GM23338 (cell line): ENCODE measurements at places on chromosomes 1 and 21.

- no peaks in the 10 kb centered on the region for H3K4me1 ChIP-seq
- no peak for DNase-seq
- H3K27me3 ChIP-seq, result no peaks in the 10 kb centered on the region
- H3K4me3 ChIP-seq, result no peak overlapping the region
These were observed 350.4 kb downstream of the AMY1C start for GRCh38 chr1:104100115-104100514.

- H3K4me3 ChIP-seq, result 0 out of 2 replicates have a peak overlapping the region, but pooled peaks have one; percentile 18
- no peaks in the 10 kb centered on the region for H3K27me3 ChIP-seq
- H3K36me3 ChIP-seq, result no peaks in the 10 kb centered on the region
- H3K4me1 ChIP-seq, result peaks cover 18% of the 10 kb centered on the region
These were observed 24.0 kb upstream of the SRSF10 start for GRCh38 chr1:24004132-24004531.

GRCh38 chr1:5901150-5901549, 91.1 kb downstream of the NPHP4 start:
- no peak for DNase-seq
- H3K36me3 ChIP-seq, result no peaks in the 10 kb centered on the region
- peaks cover 26% of the 10 kb centered on the region for H3K4me1 ChIP-seq
- no peaks in the 10 kb centered on the region for H3K27me3 ChIP-seq
- no peak overlapping the region for H3K4me3 ChIP-seq

- no peaks in the 10 kb centered on the region for H3K36me3 ChIP-seq
- H3K27ac ChIP-seq, result no peak overlapping the region
- peaks cover 65% of the 10 kb centered on the region for H3K27me3 ChIP-seq
- H3K4me3 ChIP-seq, result no peak overlapping the region
- H3K4me1 ChIP-seq, result peaks cover 3% of the 10 kb centered on the region; the same call in 1 of the 2 replicates
These were observed 4.3 kb downstream of the TP73 start for GRCh38 chr1:3656450-3657095.

DNA sequence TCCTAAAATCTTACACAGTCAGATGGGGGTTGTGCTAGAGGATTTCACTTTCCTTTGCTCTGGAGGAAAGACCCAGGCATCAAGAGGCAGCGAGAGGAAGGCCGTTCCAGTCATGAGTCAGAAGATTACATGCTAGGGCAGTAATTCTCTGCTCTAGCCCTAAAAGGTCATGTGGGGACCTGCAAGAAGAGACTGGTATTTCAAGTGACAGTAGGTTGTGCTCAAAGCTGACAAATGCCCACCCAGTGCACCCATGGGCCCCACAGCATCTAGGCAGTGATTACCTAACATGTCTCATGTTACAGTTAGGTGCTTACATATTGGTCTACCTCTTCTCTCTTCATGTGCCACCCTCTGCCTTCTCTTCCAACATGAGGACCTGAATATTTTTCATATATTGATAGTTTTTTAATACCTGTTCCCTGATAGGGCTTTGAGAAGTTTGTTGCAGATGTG, 99.7 kb upstream of the BEND5 start:
- H3K36me3 ChIP-seq, result no peaks in the 10 kb centered on the region
- H3K4me3 ChIP-seq, result no peak overlapping the region
- no peak for DNase-seq
- H3K4me1 ChIP-seq, result peaks cover 29% of the 10 kb centered on the region
- no peaks in the 10 kb centered on the region for H3K27me3 ChIP-seq

GRCh38 chr1:24386241-24386640, 27.3 kb downstream of the STPG1 start:
- H3K27ac ChIP-seq, result no peak overlapping the region
- no peaks in the 10 kb centered on the region for H3K36me3 ChIP-seq
- no peaks in the 10 kb centered on the region for H3K27me3 ChIP-seq
- no peak for DNase-seq
- H3K4me1 ChIP-seq, result no peaks in the 10 kb centered on the region

GRCh38 chr1:212257157-212257556, 28.1 kb upstream of the PPP2R5A start:
- H3K27ac ChIP-seq, result no peak overlapping the region
- no peaks in the 10 kb centered on the region for H3K36me3 ChIP-seq
- peaks cover 10% of the 10 kb centered on the region; the same call in 1 of the 2 replicates for H3K4me1 ChIP-seq
- H3K4me3 ChIP-seq, result no peak overlapping the region
- no peaks in the 10 kb centered on the region for H3K27me3 ChIP-seq
- no peak for DNase-seq

DNA sequence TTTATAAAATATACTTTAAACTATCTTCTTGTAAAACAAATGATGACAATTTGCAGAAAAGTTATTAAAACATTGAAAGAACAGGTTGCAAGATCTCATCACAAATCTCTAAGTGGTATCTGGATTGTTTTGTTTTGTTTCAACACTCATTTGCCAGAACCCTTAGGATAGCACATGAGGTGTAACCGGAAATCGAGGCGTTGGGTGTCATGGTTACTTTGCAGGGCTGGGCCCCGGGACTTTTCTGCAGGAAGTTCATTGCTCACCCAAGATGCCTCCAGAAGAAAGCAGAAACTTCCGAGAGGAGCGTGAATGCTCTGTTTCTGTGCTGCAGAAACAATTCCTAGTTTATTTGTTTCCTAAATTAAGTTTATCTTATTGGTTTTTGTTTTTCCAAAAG, 2.5 kb downstream of the DISC1 start:
- no peaks in the 10 kb centered on the region for H3K36me3 ChIP-seq
- DNase-seq, result no peak
- H3K4me3 ChIP-seq, result no peak overlapping the region
- peaks cover 26% of the 10 kb centered on the region for H3K27me3 ChIP-seq

DNA sequence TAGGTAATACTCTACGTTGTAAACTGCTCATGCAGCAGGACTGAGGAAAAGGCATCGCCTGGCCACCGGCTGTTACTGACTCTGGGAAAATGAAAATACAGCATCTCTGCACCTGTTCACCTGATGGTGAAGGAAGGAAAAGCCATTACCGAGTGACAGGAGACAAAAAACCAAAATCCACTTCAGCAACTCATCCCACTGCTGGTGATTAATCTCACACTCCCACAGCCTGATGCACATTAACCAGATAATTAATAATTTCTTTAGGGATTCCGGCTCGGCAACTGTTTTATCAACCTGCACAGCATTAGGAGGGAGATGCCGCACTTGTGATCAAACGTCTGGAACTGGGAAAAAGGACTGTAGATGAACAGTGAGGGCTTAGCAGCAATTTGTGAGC, 183.9 kb upstream of the ESRRG start:
- no peak for DNase-seq
- no peaks in the 10 kb centered on the region for H3K4me1 ChIP-seq
- H3K4me3 ChIP-seq, result no peak overlapping the region
- no peak overlapping the region for H3K27ac ChIP-seq
- no peaks in the 10 kb centered on the region for H3K36me3 ChIP-seq

DNA sequence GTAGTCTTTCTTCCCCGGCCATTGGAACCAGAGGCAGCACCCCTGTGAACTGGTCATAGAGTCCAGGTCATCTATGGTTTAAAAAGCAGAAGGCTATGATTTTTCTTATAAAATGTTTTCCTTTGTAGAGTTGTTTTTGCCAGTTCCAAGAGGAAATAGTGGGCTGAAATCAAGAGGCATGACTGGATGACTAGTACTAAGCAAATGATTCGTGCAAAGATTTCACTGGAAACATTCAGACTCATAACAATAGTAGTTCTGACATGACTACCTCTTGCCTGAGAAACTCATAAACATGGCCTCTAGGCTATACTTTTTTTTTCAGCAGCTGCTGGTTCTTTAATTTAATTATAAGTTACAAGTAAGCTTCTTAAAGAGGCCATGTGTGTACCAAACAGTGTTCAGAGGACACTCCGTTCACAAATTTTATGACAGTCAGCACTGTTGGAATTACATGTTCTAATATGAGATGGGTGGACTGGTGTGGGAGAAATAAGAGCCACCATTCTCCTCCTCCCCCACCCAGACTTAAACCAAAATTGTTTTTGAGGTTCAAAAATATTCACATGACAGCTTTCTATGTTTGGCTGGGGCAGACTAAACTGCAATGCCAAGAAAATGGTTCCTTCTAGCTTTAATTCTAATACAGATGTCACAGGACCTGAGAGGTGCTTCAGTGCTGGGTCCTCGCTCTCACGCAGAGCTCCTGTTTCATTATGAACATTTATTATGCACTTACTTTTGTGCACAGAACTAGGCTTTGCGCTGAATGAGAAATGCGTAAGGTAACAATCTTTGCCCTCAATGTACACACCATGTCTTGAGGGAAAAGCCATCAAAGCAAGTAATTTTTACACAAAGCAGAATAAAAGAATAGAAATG, 147.5 kb downstream of the ZC3H11B start:
- H3K27ac ChIP-seq, result no peak overlapping the region
- H3K4me3 ChIP-seq, result no peak overlapping the region
- no peaks in the 10 kb centered on the region for H3K27me3 ChIP-seq
- no peaks in the 10 kb centered on the region for H3K36me3 ChIP-seq

GRCh38 chr1:174968750-174969244, 30.9 kb upstream of the CACYBP start:
- peaks cover 41% of the 10 kb centered on the region; the same call in 1 of the 2 replicates for H3K36me3 ChIP-seq
- no peaks in the 10 kb centered on the region for H3K27me3 ChIP-seq
- DNase-seq, result no peak
- no peak overlapping the region for H3K4me3 ChIP-seq
- peak overlapping the region; percentile 36; the same call in 1 of the 2 replicates for H3K27ac ChIP-seq

DNA sequence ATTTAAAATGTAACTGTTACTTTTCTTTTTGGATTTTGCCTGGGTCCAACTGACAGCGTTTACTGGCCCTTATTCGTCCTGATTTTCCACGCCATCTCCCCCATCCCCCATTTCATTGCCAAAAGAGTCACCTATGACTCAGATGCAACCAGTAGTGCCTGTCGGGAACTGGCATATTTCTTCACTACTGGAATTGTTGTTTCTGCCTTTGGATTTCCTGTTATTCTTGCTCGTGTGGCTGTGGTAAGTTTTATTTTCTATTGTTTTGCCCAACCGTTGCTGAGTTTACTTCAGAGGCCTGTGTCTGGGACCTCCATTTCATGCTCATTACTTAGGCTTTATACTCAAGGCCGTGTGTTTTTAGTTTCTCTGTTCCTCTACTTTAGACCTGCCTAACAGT, 9.3 kb downstream of the LEPR start:
- no peak overlapping the region for H3K4me3 ChIP-seq
- no peaks in the 10 kb centered on the region for H3K27me3 ChIP-seq
- DNase-seq, result no peak
- H3K36me3 ChIP-seq, result no peaks in the 10 kb centered on the region

DNA sequence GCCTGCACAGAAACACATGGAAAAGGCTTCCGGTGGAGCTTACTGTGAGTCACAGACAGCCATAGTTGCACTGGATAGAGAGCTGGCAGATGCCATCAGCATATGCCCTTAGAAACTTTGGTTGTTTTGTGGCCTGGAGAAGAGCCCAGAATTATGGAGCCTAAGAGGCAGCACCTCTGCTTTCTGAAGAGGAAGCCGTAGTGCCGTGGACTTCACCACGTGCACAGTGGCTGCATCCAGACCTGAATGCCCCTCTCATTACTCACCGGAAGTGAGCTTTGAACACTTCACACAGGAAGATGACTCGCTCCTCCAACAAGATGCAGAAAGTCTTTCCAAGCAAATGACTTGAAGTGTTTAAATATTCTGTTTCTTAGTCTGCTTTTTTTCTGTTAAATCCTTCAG, 28.4 kb downstream of the JUN start:
- no peaks in the 10 kb centered on the region for H3K27me3 ChIP-seq
- H3K4me1 ChIP-seq, result no peaks in the 10 kb centered on the region
- no peak overlapping the region for H3K27ac ChIP-seq
- H3K4me3 ChIP-seq, result no peak overlapping the region

GRCh38 chr1:3607703-3608065, 3.6 kb downstream of the MEGF6 start:
- peaks cover 8% of the 10 kb centered on the region for H3K27me3 ChIP-seq
- H3K27ac ChIP-seq, result no peak overlapping the region
- DNase-seq, result no peak
- no peaks in the 10 kb centered on the region for H3K36me3 ChIP-seq
- peaks cover 4% of the 10 kb centered on the region; the same call in 1 of the 2 replicates for H3K4me1 ChIP-seq

GRCh38 chr1:70745199-70745598, 302.4 kb downstream of the PTGER3 start:
- H3K27me3 ChIP-seq, result no peaks in the 10 kb centered on the region
- no peak overlapping the region for H3K4me3 ChIP-seq
- DNase-seq, result peak; percentile 73
- 0 out of 2 replicates have a peak, but pooled peaks cover 6% of the 10 kb centered on the region for H3K36me3 ChIP-seq
- H3K27ac ChIP-seq, result no peak overlapping the region

GRCh38 chr1:29379443-29380073, 143.2 kb downstream of the PTPRU start:
- H3K27me3 ChIP-seq, result no peaks in the 10 kb centered on the region
- no peak overlapping the region for H3K27ac ChIP-seq
- H3K36me3 ChIP-seq, result peaks cover 10% of the 10 kb centered on the region
- peak; percentile 89 for DNase-seq

DNA sequence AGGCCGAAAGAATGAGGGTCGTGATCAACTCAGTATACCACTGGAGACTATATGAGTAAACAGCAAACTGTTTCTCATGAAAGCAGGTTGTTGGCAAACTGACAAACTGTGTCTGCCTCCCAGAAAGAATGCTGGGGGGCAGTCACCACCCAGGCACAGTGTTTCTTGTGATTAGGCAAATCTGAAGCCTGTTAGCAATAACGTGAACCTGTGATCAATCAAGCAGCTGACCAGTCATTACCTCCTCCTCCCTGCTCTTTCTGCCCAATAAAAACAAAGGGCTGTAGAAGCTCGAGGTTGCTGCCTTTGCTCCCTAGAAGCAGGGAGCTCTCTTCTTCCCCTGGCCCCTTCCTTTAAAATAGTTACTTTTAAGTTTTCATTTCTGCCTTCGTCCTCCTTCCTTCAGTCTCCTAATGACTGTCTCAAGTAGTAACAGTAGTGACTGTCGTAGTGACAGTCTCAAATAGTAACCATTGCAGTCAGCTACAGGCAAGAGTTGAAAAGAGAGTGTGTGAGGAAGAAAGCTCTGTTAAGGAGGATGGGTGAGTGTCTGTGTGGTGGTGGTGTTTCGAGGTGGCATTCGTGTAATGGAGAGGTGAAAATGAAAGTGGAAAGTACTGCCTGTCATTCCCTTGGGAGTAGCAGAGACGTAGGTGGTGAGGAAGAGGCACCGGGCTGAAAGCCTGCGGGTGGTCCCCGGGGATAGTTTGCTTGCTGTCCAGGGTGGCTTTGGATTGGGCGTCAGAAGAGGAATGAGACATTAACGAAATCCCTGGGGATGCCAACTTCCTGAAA, 14.5 kb downstream of the HHAT start:
- no peak overlapping the region for H3K27ac ChIP-seq
- no peaks in the 10 kb centered on the region for H3K27me3 ChIP-seq
- H3K36me3 ChIP-seq, result no peaks in the 10 kb centered on the region
- no peak for DNase-seq

GRCh38 chr1:32538887-32539583, at the start of gene ZBTB8A:
TSS of gene ZBTB8A (plus strand) at chr1:32539427. CDS start at chr1:32592932, 53,505 bp downstream.
- no peaks in the 10 kb centered on the region for H3K36me3 ChIP-seq
- H3K4me3 ChIP-seq, result peak within 1 kb of the TSS; percentile 92
- DNase-seq, result peak; percentile 84
- 0 out of 2 replicates have a peak within 1 kb of the TSS, but pooled peaks have one; percentile 18 for H3K27ac ChIP-seq
- peaks cover 21% of the 10 kb centered on the region for H3K4me1 ChIP-seq
